ENCODE measurements at places on chromosomes 1 and 21.

DNA sequence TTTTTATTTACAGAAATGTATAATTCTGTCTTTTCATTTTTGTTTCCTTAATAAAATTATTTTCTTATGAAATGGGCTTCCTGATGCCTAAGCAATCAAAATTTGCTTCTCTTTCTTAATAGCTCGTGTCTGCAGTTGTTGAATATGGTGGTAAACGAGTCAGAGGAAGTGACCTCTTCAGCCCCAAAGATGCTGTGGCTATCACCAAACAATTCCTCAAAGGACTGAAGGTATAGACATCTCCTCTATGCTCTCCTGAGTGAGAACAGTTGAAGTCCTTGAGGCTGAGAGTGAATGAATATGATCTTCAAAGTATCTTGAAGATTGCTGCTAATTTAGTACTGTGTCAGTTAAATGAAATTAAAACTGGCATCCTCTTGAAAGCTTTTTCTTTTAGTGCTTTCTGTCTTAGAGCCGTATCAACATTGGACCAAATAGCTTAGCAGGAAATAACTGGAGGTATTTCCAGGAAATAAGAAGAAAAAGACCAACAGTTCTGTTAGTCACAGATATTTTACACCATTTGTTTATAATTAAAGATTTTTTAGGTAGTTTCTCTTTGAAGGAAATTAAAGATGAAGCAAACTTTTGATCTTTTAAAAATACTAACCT, 24.7 kb downstream of the VPS45 start:
- no peak for DNase-seq

- no peak for DNase-seq
Measured at GRCh38 chr1:71031426-71031825, 16.2 kb downstream of the PTGER3 start.

- DNase-seq: no peak
Measured at GRCh38 chr1:187641907-187642306, 813.2 kb downstream of the PLA2G4A start.

- DNase-seq: no peak
Measured at GRCh38 chr1:223006917-223007648, 136.0 kb downstream of the TLR5 start.

DNA sequence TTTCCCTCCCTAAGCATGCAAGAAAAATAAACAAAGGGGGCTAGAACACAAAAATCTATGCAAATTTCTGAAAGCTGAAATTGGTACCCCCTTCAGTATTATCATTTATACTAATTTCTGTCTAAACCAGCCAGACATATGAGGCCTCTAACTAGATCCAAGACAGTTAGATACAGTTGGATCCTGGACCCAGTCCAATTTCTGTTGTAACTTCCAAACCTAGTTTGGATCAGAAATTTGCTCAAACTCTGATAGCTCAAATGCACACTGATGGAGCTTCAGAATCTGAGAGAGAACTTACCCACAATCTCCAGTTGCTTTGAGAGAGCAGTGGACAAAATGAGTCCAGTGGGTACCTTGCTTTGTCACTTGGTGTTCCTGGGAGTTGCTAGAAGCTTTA, 11.9 kb downstream of the CEP350 start:
- no peak for DNase-seq

DNA sequence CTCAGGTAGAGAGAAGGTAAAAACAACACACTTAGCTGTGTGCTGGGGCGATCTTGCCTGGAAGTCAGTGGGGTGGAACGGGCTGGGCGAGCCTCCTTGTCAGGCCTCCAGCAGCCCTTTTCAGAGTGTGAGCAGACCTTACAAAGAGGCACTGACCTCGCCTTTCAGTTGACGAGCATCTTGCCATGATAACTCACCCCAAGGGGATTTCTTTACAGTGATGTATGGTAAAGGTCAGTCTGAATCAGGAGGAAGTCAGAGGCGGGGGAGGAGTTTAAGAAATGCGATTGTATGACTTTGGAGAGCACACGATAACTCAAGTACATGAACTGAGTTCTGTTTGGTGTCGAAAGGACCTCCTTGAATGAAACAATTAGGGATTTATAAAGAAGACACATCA, 326.5 kb upstream of the PROX1 start:
- no peak for DNase-seq

- peak; percentile 78 for DNase-seq
Measured at GRCh38 chr1:206030714-206031113, 7.0 kb upstream of the CTSE start.

DNA sequence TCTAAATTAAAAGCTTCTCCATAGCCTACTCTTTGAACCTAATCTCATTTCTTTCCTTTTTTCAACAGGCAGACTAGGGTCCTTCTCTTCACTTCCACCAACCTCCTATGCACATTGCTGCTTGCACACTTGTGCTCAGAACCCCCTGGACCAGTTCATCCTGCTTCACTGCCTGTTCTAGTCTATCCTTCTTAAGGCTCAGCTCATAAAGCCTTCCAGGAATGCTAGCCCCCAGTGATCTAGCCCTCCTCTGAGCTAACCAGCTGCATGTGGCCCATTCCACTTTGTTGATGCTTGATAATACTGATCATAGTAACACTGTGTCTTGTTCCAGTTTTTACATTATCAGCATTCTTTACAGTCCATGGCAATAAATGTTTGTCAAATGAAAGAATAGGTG, 22.9 kb upstream of the PHGDH start:
- no peak for DNase-seq

- no peak for DNase-seq
Measured at GRCh38 chr1:87236585-87236984, 92.1 kb upstream of the LMO4 start.

GRCh38 chr1:207088701-207089626, at the start of gene C4BPB:
Gene C4BPB, plus strand, starts transcription at chr1:207088860. Its CDS starts 672 bp downstream, at chr1:207089532.
- DNase-seq: no peak

DNA sequence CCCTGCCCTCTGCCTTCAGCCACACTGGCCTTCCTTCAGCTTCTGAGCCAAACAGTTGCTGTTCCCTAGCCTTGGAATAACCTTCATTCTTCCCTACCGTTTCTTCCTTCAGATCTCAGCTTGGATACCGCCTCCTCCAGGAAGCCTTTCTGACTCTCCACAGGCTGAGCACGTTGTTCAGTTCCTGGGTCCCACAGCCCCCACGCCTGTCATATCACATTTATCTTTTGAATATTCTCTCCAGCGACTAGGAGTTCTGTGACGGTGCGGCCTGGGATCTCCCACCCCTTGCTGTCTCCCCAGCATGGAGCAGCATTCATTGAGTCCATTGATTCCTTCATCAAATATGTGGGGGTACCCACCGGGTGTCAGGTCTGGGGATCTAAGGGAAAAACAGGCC, 39.2 kb downstream of the EPHA2 start:
- DNase-seq: no peak

DNA sequence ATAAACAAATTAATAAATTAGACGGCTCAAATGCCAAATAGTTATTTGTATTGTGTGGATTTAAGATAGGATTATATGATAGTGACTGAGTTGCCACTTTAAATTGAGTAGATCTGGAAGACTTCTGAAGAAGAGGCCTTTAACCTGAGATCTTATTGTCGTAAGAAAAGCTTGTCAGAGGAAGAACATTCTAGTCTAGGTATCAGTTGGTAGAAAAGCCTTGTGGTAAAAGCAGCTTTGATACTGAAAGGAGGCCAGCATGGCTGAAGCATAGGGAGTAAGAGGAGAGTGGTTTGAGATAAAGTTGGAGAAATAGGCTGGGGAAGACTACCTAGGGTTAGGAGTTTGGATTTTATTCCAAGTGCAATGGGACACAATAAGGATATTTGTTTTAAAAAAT, 29.1 kb downstream of the SLC30A7 start:
- DNase-seq: no peak

- no peak for DNase-seq
Measured at GRCh38 chr1:235429143-235429542, 61.9 kb downstream of the TBCE start.

DNA sequence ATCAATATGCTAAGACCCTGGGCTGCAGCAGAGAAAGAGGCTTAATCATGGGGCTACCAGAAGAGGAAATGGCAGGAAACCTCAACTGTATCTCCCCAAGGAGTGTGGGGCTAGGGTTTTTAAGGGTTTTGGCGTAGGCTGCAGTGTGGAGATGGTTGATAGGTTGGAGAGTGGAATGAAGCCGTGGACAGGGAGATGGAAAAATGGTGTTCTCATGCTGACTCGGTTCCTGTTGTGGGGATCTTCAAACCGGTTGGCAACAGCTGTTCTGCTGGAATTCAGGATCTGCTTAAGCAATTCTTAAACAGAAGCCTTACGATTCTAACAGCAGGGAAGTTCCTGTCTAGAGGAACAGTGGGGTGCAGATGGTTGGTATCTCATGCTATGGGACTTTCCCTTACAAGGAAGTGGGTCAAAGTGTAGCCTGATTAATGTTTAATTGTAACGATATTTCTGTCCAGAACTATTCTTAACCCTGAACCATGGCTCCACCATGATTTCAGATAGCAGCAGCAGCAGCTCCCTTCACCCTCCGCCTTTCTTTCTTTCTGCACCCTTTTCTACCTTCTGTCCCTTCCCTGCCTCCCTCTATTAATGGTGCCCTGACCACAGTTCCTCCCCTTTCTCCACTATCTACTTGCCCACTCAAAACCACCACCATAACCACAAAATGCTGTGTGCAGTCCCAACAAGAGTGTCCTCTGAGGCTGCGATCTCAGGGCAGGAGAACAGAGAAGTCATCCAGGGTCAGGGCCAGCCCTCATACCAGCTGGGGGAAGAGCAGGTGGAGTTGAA, 30.8 kb downstream of the RSPH1 start:
- DNase-seq: no peak

DNA sequence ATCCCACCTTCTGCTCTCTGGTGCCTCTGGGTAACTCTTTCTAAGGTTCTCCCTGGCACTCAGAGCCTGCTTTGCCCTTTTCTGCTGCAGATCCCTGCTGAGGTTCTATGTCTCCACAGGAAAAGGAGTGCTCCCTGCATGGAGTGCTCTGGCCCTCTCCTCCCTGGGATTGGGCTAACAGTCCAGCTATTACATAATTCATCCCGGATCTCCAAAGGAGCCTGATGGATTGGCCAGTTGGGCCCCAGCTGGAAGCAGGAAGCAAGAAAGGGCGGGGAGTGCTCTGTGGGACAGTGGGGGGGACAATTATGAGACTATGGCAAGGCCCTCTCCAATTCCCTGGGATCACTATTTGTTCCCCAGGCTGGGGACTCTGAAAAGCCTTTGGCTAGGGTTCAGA, 51.9 kb upstream of the GOLT1A start:
- no peak for DNase-seq

DNA sequence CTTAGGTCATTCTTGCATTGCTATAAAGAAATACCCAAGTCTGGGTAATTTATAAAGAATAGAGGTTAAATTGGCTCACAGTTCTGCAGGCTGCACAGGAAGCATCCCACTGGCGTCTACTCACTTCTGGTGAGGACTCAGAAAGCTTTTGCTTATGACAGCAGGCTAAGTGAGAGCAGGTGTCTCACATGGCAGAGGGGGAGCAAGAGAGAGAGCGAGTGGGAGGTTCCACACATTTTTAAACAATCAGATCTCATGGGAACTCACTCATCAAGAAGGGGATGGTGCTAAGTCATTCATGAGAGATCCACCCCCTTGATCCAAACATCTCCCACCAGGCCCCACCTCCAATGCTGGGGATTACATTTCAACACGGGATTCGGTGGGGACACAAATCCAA, 13.6 kb upstream of the RGS4 start:
- no peak for DNase-seq

DNA sequence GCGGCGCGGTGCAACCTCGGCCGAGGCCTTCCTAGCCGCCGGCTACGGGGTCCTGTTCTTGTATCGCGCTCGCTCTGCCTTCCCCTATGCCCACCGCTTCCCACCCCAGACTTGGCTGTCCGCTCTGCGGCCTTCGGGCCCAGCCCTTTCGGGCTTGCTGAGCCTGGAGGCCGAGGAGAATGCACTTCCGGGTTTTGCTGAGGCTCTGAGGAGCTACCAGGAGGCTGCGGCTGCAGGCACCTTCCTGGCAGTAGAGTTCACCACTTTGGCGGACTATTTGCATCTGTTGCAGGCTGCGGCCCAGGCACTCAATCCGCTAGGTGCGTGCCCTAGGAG, 379 bp downstream of the PPCS start:
- peak; percentile 69 for DNase-seq

- peak; percentile 89 for DNase-seq
Measured at GRCh38 chr1:89483010-89483756, 41.4 kb upstream of the LRRC8B start.

DNA sequence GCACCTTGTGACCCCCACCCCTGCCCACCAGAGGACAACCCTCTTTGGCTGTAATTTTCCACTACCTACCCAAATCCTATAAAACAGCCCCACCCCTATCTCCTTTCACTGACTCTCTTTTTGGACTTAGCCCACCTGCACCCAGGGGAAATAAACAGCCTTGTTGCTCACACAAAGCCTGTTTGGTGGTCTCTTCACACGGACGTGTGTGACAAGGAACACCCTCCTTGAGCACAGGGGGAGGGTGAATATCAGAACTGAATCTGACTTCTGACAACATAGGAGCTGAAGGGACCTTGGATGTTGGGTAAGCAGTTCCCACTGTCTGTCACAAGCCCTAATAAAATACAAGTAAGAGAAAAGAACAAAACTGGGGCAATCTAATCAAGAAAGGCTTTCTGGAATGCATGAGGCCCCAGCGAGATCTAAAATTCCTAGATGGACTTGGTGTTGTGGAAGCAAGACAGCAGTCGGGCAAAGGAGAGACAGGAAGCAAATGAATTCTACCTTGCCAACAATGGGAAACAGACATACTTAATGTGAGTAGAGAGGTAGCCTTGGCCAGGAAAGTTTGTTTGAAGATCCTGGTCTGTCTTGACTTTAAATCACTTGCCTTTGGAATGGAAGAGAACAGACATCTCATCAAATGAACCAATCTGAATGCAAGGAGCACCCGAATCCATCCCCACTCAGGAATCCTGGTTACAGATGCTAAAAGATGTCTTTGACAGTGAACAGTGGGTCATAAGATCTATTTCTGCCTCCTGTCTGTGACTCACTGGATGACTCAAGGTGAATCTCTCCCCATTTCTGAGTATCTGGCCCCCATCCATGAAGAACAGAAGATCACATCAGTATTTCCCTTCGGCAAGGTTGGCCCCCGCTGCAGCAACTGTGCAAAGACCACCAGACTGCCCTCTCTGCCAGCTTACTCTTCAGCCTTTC, 53.3 kb downstream of the OLFML3 start:
- no peak for DNase-seq

- DNase-seq: no peak
Measured at GRCh38 chr1:214027498-214027897, 39.7 kb downstream of the PROX1 start.

DNA sequence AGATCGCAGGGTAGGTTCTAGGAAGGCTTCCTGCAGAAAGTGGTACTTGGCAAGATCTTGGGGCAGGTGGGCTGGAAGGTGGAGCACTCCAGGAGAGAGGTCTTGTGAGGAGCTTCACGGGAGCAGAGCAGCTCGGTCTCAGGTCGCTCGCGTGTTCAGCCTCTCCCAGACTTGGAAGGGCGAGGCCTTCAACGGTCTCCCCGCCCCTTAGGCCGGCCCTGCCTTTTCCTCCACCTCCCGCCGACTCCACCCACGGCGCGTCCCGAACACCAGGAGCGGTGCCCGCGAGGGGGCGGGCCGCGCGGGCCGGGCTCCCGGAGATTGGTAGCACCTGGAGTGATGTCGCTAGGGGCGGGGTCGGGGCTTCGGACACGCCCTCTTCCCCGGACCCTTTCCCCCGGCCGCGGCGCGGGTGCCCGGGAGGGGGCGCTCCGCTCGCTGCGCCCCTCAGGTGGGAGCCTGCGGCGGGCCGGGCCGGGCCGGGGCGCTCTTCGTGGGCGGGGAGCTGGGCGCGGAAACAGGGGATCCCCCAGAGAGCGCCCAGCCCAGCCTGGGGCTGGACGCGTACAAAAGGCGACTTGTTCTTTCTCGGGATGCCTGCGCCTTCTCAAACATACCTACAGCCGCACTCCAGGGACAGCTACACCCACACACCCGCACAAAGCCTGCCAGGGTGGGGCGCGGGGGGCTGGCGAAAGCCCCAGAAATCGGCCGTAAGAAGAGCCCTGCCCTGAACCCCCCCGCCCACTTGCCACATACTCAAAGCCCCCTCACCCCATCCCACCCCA, 35.5 kb downstream of the AHDC1 start:
- peak; percentile 95 for DNase-seq
